Endothelial cell (in vitro differentiated cells): ENCODE measurements at places on chromosomes 5 and 9.

DNA sequence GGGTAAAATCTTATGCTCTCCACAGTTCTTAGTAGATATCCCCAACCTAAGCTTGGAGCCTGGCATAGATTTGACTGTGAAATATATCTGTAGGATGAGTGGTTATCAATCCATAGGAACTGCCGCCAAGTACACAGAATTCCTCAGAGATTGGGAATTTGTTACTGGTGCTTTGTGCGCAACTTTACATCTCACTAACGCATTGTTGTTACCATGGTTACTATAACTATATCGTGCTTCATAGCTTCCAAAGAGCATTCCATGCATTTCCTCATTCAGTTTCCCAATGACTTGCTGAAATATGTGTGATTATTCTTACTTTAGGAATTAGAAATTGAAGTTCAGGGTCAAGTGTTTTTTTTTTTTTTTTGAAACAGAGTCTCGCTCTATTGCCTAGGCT, 9.5 kb upstream of the GGTA1 start:
- DNase-seq, result no peak

DNA sequence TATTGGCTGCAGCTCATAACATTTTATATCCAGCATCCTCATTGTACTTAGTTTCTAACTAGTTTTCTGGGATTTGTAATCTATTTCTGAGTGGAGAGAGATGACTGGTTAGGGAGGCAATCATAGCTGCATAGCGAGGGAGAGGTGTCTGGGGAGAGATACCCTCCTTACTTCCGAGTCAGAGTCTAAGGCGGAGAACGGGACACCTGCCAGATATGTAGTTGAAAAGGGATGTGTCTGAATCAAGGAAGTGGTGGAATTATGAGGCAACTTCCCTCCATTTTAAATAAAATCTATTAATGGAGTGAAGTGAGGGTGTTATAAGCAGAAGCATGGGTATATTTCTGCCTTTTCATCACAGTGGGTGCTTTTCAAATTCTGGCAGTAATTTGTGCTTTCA, 126.5 kb downstream of the MAST4 start:
- no peak for DNase-seq

DNA sequence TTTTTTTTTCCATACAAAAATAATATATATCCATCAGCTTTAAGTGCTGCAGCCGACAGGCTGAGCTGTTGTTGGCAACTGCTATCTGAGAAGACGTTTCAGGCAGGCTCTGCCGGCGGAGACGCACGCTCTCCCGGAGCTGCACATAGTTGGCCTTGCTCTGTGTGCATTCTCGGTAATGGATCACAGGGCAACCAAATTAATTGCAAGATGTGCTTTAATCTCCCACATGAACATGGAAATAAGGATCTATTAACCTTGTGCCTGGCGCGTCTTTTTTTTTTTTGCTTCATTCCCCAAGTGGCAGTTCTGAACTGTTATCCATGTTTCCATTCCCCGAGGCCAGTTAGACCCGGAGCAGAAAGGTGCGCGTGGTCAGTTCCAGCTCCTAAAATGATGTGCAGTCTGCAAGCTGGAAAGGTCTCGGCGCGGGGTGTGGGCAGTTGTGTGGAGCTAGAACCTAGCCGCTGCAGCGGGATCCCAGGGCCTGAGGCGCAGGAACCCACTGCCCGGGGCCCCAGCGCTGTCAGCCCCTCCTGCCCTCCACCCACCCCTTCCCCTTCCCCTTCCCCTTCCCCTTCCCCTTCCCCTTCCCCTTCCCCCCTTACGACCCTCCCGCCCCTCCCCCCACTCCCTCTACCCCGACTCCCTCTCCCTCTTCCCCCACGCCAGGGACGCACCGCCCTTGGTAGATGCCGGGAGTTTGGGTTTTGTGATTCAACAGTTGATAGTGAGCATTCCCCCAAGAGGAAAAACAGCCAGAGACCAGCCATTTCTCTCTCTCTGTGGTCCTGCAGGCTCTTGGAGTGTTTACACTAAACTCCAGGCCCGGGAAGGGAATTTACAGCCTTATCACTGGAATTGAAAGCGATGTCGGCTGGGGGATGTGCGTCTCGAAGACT, 137.8 kb downstream of the CEP120 start:
- peak; percentile 54 for DNase-seq

GRCh38 chr9:78777747-78778146, 480.8 kb downstream of the PSAT1 start:
- DNase-seq, result no peak

DNA sequence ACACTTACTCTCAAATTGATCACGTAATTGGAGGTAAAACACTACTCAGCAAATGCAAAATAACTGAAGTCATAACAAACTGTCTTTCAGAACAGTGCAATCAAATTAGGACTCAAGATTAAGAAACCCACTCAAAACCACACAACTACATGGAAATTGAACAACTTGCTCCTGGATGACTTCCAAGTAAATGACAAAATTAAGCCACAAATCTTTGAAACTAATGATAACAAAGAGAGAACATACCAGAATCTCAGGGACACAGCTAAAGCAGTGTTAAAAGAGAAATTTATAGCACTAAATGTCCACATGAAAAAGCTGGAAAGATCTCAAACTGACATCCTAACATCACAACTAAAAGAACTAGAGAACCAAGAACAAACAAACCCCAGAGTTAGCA, 540.5 kb upstream of the CDH18 start:
- DNase-seq, result no peak

- DNase-seq, result no peak
Measured at GRCh38 chr5:102678267-102679058, 76.6 kb upstream of the PAM start.

DNA sequence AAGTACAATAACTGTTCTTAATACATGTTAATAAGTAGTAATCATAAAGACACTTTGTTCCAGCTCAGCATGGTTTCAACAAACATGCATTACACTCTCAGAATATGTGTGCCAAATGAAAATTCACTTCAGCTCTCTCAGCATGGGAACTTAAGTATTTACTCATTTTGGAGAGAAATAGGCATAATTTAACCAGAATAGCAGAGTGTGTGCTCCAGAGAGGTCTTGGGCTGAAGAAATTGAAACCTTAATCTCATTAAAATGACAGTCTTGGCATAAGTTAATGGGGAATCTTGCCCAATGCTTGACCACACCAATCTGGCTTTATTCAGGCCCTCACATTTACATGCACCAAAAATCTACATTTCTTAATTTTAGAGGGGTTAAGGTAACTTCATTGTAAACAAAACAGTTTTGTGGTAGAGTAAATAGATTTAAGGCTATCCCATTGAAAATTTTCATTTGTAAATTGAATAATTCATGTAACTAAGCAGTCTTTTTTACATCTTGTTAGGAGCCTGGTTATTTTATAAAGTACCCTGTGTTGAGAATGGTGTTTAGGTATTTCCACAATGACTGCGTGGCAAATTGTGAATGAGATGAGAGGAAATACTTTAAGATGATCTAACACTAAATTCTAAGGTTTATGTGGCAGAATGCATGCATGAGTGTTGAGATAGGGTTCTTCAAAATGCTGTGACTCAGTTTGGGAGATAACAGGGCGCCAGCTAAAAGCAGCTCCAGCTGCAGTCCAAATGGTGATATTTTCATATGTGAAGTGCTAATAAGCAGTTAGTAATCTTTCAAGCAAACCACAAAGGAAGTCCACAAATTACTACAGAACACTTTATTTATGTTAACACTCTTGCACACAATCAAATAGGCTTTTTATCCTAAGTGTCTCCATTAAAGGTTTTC, 11.3 kb upstream of the LOX start:
- DNase-seq, result no peak

DNA sequence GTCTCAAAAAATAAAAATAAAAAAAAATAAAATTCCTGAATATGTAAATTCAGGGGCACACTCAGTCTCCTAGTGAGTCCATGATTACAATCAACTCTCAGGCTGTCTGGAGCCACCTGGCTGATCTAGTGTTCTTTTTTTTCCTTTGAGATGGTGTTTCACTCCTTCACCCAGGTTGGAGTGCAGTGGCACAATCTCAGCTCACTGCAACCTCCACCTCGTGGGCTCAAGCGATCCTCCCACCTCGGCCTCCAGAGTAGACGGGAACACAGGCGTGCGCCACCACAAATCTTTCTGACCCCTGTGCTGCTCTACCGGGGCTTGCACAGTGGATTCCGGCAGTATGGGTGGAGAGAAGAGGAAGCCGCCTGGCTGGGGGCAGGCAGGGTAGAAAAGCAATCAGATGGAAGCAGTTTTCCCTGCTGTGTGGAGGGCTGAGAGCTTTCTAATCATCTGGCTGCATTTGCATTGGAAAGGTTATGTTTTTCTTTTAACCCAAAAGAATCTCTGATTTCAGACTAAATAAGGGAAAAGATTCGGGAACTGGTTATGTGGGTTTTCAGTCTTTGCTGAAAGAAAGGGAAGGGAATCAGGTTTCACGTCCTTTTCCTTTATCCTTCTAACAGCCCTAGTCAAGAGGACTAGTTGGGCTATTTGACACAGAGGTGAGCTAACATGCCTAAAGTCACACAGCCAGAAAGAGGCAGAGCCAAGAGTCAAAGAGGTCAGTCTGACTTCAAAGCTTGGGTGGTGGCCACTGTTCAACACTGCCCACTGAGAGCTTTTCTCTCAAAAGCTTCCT, 26.3 kb upstream of the CORO2A start:
- no peak for DNase-seq
